T-helper 9 cell (primary cell): ENCODE measurements at places on chromosomes 11 and 22.

GRCh38 chr22:50280708-50281383, 10.7 kb upstream of the MAPK11 start:
- DNase-seq: no peak

GRCh38 chr22:49392841-49393510, 434.7 kb downstream of the BRD1 start:
- DNase-seq: no peak

GRCh38 chr22:17536269-17536668, 27.0 kb upstream of the SLC25A18 start:
- no peak for DNase-seq

- no peak for DNase-seq
These were observed 156.1 kb downstream of the HIPK3 start for GRCh38 chr11:33413301-33413700.

GRCh38 chr11:108880510-108880909, 215.6 kb downstream of the DDX10 start:
- DNase-seq: no peak

DNA sequence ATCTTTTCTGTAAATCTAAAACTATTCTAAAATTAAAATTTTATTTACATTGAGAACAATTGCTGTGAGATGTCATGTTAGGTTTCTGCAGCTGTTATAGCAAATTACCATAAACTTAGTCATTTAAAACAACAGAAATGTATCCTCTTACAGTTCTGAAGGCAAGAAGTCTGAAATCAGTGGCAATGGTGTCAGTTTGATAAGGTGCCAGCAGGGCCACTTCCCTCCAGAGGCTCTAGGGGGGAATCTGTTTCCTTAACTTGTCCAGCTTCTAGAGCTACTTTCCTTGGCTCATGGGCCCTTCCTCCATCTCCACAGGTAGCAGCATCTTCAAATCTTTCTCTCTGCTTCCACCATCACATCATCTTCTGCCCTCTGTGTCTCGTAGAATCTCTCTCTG, 23.0 kb downstream of the MOGAT2 start:
- no peak for DNase-seq

DNA sequence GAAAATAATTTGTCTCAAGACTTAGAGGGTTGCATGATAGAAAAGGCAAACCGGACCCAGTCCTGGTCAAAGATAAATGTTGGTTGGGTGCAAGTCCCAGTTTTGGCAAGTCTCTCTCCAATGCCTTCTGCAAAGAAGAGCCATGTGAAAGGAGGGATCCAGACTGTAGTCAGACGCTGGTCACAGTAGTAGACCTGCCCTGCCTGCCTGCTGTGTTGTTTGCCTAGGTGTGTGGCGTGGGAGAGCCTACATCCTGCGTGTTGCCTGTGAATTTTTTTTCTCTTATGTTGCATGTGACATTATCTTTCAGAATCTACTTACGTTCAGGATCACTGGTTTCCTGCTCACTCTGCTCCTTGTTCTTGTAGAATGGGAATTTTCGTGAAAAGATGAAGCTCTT, 197.6 kb upstream of the CCDC90B start:
- no peak for DNase-seq

- DNase-seq: no peak
These were observed 2.4 kb upstream of the SSTR3 start for GRCh38 chr22:37214731-37215030.

DNA sequence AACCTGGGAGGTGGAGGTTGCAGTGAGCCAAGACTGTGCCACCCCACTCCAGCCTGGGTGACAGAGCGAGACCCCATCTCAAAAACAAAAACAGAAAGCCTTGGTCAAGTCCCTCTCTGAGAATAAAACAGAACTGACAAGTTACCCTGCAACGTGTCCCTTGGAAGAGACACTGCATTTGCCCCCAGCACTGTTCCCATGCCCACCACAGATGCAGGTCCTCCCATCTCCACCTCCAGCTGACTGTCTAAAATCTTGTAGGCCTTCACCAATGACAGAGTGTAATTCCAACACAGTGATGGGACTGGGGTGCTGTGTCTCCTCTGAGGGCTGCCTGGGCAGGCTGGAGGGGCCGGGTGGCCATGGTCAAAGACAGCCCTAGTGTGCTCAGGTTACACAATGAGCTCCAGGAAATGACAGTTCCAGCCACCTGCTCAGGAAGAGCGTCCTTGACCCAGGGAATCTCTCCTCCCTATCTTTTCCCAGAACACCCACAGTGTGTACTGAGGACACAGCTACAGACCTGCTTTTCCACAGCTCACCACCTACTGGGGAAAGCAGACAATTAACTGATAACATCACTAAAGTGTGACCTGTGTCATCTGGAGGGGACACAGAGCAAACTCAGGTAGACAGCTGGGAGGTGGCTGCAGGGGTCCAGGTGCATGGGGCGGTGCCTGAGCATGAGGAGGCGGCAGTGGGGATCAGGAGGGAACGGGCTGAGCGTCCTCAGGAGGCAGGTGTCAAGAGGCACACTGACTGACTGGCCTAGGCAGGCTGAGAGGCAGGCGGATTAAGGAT, 56.4 kb downstream of the ARFGAP3 start:
- DNase-seq: no peak

DNA sequence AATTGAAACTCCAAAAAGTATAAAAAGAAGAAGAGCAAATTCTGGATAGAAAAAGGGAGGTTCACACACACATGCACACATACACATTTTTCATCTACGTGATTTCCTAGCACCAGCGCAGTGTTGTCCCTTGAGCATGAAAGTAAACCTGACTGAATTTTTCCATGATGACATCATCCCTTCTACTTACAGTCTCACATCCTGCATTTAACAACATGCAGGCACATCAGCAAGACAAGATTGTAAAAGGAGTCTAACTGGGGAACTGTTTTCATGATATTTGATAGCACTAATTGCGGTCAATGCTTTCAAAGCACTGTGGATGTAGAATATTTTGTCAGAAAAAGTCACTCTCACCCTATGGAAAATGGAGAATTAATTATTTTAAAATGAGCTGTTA, 36.6 kb downstream of the GAS2 start:
- DNase-seq: no peak

GRCh38 chr11:133706925-133707794, 138.2 kb downstream of the SPATA19 start:
- no peak for DNase-seq
